ENCODE measurements at places on chromosomes 11 and 22. TPM values are rescaled to one million over a fixed set of nuclear protein-coding genes. Genes with fewer than 3 reads are reported as not detected.

GRCh38 chr11:71305451-71306125, 53.2 kb upstream of the SHANK2 start:
- DNase-seq, result no peak

SHANK3 gene
- 7.6 TPM for total RNA-seq

OR8H2 gene
- not detected for total RNA-seq

GRCh38 chr22:37045958-37046357, 5.6 kb upstream of the KCTD17 start:
- no peak for DNase-seq

- no peak for DNase-seq
Measured at GRCh38 chr11:15836795-15837194, 519.6 kb downstream of the SOX6 start.

GRCh38 chr22:22474733-22475132, 33.8 kb downstream of the ZNF280B start:
- DNase-seq, result no peak

APOA4 gene
- not detected for total RNA-seq

CHRM1 gene
- total RNA-seq, result not detected

NAT10 gene
- total RNA-seq, result 64.9 TPM

DNA sequence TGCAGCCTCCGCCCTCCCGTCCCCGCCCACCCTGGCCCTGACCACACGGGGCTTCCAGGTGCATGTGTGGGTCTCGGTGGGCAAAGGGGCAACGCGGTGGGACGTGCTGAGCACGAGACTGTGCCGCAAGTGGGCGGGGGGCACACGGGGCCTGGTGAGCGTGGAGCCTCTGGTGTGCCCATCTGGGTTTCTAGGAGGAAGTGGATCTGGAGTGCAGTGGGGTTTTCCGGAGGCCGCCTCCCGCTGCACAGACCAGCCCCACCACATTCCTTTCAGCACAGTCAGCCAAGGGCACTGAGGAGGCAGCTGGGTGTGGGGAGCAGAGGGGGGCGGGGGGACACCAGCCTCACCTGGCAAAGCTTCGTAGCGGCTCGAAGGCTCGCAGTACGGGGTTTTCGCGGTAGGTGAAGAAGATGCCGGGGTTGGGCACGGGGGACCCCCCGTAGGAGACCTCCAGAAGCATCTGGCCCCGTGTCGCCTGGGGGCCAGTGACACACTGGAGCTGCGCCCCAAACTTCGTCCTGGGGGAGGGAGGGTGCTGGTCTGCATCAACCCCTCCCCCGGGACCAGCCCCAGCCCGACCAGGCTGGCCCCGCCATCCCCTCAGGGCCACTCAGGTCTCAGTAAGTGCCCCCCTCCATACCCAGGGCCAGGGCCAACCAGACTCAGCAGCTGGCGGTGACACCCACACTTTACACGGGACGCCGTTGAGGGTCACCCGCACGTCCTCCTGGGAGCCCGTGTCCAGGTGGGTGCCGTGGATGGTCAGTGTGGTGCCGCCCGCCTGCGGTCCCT, 12.4 kb upstream of the MAPK11 start:
- no peak for DNase-seq

- no peak for DNase-seq
Measured at GRCh38 chr11:65817312-65817834, 16.4 kb upstream of the SNX32 start.
